ENCODE measurements at places on chromosomes 4 and X. TPM values are rescaled to one million over a fixed set of nuclear protein-coding genes. Genes with fewer than 3 reads are reported as not detected.
A peak's percentile ranks its signal among the peaks of the same experiment; 100 is the strongest.

DNA sequence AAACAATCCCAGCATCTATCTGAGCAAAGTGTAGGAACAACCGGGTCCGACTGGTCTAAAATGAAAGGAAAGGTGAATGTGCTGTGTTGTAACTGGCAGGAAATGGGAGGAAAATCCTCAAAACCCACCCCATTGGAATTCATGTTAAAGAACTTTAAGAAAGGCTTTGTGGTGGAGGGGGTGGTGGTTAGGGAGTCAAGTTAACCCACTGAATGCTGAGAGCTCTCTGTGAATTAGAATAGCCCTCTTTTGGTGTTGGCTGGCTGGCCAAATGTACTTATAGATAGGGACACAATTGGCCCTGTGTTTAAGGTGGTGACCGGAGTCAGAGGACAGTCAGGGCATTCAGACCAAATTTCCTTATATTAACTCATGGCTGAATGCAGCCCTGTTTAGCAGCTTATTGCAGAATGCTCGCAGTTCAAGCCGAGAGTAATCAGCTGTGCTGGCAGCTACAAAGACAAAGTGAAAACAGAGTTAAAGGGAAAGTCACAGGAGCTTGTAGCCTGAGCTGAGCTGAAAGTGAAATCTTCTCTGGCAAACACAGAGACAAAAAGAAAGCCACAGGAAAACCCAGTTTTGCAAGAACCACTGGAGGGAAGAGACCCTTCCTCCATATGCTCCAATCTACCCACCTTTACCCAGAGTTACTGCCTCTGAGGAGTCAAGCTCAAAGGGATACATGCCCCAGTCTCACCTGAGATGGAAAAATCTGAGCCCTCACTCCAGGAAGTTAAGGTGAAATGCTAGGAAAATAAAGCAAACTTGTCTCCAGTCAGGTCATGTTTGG is 38.5 kb upstream of the UGT2B7 start:
- H3K4me3 ChIP-seq, result no peak overlapping the region
- H3K36me3 ChIP-seq, result no peaks in the 10 kb centered on the region
- peaks cover 4% of the 10 kb centered on the region for H3K4me1 ChIP-seq
- H3K27me3 ChIP-seq, result no peaks in the 10 kb centered on the region
- H3K27ac ChIP-seq, result no peak overlapping the region

DNA sequence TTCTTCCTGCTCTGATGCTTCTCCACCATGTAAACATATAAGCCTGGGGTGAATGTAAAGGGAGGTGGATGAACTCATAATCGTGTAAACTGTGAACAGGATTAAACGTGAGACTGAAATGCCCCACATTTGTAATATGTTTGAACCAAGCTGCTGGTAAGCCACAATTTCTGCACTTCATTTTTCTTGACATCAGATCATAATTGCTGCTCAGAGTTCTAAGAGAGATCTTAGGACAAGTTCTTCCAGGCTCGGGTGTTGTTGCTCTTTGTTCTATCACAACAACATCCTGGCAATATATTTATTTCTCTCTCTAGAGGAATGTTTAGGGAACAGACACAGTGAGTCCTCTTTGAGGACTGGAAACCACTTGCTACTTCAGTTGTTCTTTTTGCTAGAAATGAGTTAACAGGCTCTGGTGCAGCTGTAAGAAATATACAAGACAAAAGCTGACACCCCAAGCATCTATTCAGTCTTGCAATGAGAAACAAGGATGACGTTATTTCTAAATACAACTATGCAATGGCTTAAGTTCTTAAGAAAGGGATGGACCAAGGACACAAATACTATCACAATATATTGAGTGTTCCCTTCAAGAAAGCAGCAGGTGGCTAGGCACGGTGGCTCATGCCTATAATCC is 59.6 kb downstream of the LNX1 start:
- H3K36me3 ChIP-seq, result no peaks in the 10 kb centered on the region
- H3K27me3 ChIP-seq, result peaks cover 3% of the 10 kb centered on the region
- peaks cover 2% of the 10 kb centered on the region for H3K4me1 ChIP-seq
- H3K27ac ChIP-seq, result no peak overlapping the region
- no peak overlapping the region for H3K4me3 ChIP-seq

GRCh38 chrX:151871244-151871643 is 41.4 kb upstream of the MAGEA4 start:
- H3K27ac ChIP-seq, result no peak overlapping the region
- H3K27me3 ChIP-seq, result peaks cover 2% of the 10 kb centered on the region
- H3K4me3 ChIP-seq, result no peak overlapping the region
- peaks cover 6% of the 10 kb centered on the region for H3K4me1 ChIP-seq
- no peak for DNase-seq

DNA sequence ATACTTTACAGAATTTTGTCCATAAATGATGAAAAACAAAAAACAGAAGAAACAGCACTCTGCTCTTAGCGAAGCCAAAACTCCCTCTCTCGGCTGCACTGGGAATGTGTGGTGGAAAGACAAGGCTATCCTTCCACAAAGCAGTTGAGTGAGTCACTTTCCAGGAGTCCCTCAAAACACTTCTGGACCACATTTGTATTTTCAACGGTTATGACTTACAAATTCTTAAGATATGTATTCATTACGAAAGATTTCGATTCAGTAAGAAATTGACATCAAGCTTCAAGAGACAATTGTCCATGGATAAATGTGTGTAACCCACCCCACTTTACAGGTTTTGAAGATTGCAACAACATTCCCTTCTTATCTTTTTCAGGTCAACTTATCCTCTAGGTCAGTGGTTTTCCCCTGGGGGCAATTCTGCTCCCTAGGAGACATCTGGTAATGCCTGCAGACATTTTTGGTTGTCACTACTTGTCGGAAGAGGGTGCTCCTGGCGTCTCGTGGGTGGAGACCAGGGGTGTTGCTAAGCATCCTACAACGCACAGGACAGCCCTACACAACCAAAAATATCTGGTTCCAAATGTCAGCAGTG is 66.7 kb upstream of the MTNR1A start:
- DNase-seq, result no peak
- no peaks in the 10 kb centered on the region for H3K27me3 ChIP-seq
- H3K27ac ChIP-seq, result no peak overlapping the region
- peaks cover 52% of the 10 kb centered on the region for H3K36me3 ChIP-seq
- H3K4me3 ChIP-seq, result no peak overlapping the region

GRCh38 chr4:168540086-168540485 is 43.2 kb downstream of the PALLD start:
- H3K27me3 ChIP-seq, result no peaks in the 10 kb centered on the region
- DNase-seq, result peak; percentile 86
- H3K4me3 ChIP-seq, result no peak overlapping the region
- H3K4me1 ChIP-seq, result no peaks in the 10 kb centered on the region
- H3K27ac ChIP-seq, result peak overlapping the region; percentile 45

GRCh38 chrX:69603566-69604194 is 12.2 kb upstream of the EDA start:
- H3K27ac ChIP-seq, result peak overlapping the region; percentile 7
- H3K4me1 ChIP-seq, result no peaks in the 10 kb centered on the region
- no peaks in the 10 kb centered on the region for H3K36me3 ChIP-seq

DNA sequence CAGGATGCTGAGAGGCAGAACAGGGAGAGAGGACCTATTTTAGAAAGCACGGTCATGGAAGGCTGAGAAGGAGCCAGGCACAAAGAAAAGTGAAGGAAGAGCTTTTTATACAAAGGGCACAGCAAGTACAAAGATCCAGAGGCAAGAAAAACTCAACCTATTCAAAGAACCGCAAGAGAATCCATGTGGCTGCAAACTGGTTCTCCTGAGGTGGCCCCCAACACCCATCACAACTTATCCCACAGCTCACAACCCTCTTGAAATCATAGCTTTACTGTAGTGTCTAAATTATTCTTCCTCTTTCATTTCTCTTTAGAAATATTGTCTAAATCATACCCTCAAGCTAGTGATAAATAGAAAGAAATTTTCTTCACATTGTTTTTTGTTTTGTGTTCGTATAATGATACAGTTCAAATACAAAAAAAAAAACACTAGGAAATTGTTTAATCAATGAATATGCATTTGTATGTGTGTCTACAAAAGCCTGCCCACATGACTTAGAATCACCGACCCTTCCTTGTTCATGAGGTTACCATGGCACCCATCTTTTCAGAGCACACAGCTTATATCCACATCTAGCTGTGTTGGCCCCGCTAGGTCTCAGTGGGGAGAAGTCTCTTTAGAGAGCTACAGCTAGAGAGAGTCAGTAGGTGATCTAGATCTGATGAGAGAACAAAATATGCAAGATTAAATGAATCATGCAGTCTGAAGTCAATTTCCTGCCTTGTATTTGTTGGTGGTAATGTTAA is 126.9 kb upstream of the DCLK2 start:
- DNase-seq, result no peak
- no peaks in the 10 kb centered on the region for H3K4me1 ChIP-seq
- H3K36me3 ChIP-seq, result no peaks in the 10 kb centered on the region
- no peak overlapping the region for H3K4me3 ChIP-seq

DNA sequence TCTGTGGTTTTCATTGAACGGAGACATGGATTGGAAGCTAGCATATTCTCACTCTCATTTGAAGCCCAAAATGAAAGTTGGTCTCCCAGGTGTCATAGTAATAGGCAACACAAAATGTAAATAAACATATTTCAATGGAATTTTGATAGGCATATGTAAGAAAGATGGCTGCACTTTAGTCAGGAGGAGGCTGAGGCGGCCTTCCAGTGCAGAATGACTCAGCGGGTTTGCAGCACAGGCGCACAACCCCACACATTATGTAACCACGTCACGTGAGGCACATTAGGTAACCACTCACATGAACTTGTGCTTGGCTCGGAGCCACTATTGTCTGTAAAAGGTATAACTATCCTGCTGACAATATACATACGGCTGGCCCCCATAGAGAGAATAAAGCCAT is 381.7 kb downstream of the GPAT3 start:
- H3K4me1 ChIP-seq, result no peaks in the 10 kb centered on the region
- no peak overlapping the region for H3K27ac ChIP-seq
- H3K36me3 ChIP-seq, result no peaks in the 10 kb centered on the region
- H3K27me3 ChIP-seq, result no peaks in the 10 kb centered on the region
- no peak overlapping the region for H3K4me3 ChIP-seq

DNA sequence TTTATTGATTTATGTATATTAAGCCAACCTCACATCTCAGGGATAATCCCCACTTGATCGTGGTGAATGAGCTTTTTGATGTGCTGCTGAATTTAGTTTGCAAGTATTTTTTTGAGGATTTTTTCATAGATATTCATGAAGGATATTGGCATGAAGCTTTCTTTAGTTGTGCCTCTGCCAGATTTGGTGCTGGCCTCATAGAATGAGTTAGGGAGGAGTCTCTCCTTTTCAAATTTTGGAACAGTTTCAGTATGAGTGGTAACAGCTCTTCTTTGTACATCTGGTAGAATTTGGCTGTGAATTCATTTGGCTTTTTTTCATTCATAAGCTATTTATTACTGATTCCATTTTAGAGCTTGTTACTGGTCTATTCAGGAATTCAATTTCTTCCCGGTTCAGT is 197.2 kb upstream of the NDST4 start:
- no peak overlapping the region for H3K4me3 ChIP-seq
- H3K27me3 ChIP-seq, result no peaks in the 10 kb centered on the region
- H3K36me3 ChIP-seq, result no peaks in the 10 kb centered on the region
- H3K27ac ChIP-seq, result no peak overlapping the region
- DNase-seq, result peak; percentile 15
- no peaks in the 10 kb centered on the region for H3K4me1 ChIP-seq

The HS3ST1 gene
- polyA plus RNA-seq, result 0.36 TPM

The MBNL3 gene
- polyA plus RNA-seq, result 10.8 TPM

The HCFC1 gene
- 25.7 TPM for polyA plus RNA-seq

The HEPH gene
- polyA plus RNA-seq, result 9.8 TPM

The SLC39A8 gene
- 3.5 TPM for polyA plus RNA-seq
